ENCODE measurements at places on chromosomes 2 and 18.

GRCh38 chr2:156703642-156704041 lies 267.5 kb downstream of the GPD2 start:
- no peak for DNase-seq

GRCh38 chr2:82650038-82650437 lies 1809.0 kb downstream of the SUCLG1 start:
- no peak for DNase-seq

GRCh38 chr2:200084036-200084435 lies 128.7 kb downstream of the MAIP1 start:
- no peak for DNase-seq

DNA sequence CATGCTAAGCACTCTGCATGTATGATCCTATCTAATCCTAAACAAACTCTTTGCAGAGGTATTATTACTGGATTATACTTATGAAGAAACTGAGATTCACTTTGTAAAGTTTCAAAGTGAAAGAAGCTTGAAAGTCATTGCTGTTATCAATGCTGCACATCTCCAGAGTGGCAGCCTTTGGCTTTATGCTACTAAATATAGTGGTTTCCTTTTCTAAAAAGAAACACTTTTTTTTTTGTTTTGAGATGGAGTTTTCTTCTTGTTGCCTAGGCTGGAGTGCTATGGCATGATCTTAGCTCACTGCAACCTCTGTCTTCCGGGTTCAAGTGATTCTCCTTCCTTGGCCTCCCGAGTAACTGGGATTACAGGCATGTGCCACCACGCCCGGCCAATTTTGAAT lies 114.9 kb upstream of the RAB27B start:
- DNase-seq: no peak

- DNase-seq: no peak
Observed at GRCh38 chr2:79292958-79293315, 133.4 kb upstream of the REG3A start.

GRCh38 chr18:11002796-11003195 lies 146.6 kb downstream of the PIEZO2 start:
- DNase-seq: no peak

- DNase-seq: no peak
Observed at GRCh38 chr2:112706170-112706664, 14.6 kb upstream of the NT5DC4 start.

GRCh38 chr2:64328415-64328722 lies 125.6 kb upstream of the LGALSL start:
- peak; percentile 43 for DNase-seq

DNA sequence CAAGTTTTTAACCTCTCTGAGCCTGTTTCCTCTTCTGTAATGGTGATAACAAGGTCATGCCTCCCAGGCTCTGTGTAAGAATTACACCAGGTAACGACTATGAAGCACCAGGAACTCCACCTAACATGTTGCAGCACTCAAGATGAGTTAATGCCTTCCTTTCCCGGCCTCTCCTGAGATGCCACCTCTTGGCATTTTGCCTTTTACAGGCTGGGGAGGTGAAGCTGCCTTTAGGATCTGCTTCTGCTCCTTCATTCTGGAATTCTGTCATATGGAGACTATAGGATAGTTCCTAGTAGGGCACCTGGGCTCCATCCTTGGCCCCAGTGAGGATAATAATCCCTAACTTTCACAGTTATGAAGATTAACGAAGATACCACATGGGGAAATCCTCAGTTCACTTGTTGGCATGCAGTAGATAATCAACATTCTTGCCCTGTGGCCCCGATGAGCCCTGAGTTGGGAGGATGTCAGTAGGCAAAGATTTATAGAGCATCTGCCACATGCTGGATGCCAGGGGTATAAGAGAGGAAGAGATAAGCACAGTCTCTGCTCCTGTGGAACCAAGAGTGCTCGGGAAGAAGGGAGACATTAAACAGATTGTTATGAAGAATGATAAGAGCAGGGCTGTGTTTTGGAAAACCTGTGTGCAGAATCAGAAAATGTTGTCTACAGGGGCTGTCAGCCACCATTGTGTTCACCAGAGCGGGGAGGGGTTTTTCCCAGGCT lies 43.9 kb upstream of the KCNF1 start:
- no peak for DNase-seq

DNA sequence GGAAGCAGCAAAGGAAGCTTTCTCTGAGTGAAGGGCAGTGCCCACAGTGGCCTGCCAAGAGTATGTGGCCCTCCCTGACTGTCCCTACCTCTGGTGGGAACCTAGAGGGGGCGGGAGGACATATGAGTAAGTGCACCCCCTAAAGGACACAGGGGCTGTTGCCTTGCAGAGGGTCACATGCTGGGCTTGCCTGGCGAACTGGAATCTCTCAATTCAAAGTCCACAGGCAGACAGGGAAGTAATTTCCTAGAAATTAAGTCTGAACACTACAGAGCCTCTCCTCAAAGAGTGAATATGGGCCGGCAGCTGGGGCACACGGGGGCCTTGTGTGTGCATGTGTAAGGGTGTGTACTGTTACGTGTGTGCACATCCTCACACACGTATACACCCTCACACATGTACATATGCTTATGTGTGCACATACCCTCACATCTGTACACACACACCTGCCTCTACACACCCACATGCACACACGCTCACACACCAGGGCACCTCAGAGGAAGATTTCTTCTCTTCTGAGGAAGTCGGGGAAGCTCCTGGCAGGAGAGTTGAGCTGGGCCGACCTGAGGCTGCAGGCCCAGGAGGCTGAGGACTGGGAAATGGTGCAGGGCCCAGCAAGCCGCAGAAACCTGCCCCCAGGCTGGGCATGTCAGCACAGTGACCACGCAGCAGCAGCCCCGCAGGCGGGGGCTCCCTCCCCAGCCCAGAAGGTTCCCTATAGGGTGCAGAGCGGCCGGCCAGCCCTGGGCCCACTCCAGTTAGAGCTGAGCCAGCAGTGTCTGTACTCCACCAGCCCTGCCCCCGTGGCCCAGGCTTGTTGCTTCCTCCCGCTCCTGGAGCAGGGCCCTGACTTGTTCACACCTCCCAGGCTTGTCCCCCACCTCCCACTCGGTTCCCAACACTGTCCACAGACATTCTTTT lies 77.4 kb upstream of the TAF1B start:
- peak; percentile 71 for DNase-seq

- DNase-seq: no peak
Observed at GRCh38 chr2:79627237-79627636, 114.4 kb downstream of the CTNNA2 start.

- no peak for DNase-seq
Observed at GRCh38 chr2:28047681-28048080, 157.2 kb downstream of the BABAM2 start.

DNA sequence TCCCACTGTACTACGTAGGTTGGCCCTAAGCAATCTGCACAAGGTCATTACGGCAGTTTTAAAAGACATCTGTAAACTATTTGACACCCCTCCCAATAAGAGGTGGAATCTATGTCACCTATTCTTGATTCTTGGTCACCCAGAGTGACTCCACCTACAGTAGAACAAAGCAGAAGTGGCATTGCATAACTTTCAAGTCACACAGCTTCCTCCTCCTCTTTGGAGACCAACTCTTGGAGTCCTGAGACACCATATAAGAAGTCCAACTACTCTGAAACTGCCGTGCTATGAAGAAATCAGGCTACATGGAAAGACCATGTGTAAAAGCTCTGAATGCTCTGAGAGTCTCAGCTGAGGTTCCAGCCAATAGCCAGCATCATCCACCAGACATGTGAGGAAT lies 253.5 kb upstream of the CDH20 start:
- no peak for DNase-seq

- DNase-seq: no peak
Observed at GRCh38 chr18:63180971-63181376, 138.6 kb downstream of the BCL2 start.

DNA sequence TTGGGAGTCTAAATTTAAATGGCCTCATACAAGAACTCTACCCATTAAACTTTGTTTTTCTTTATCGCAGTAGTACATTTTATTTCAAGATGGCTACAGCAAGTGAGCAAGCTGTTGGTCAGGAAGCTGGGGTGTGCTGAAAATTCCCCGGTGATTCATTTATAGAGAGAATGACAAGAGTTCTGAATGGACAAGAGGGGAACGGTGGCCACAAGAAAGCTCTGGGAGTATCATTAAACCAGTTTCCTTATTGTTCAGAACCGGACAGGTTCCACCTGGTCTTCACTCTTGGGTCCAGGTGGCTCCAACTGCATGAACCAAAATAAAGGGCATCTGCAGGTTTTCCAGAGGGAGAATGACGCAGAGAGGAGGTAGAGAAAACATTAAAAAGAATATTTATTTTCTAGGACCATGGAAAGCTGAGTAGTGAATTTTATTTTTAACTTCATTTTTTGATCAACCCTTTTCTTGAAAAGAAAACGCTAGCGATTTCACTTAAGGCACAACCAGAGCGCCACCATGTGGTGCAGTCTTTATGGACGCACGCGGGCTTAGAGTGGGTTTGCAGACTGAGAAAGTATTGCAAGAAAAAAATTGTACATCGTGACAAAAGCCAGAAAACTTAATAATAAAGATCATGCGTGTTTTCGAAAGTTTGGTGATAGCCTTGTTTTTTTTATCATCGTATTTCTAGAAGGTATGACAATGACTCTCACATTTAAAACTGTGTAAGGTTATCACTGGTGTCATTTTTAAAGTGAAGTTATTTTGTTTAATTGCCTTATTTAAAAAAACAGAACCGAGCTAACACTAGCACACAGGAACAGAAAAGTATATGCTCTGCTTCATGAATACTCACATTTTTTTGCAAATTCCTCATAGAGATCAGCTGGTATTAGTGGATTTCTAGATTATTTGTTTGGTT lies 97.9 kb upstream of the NOL4 start:
- no peak for DNase-seq

DNA sequence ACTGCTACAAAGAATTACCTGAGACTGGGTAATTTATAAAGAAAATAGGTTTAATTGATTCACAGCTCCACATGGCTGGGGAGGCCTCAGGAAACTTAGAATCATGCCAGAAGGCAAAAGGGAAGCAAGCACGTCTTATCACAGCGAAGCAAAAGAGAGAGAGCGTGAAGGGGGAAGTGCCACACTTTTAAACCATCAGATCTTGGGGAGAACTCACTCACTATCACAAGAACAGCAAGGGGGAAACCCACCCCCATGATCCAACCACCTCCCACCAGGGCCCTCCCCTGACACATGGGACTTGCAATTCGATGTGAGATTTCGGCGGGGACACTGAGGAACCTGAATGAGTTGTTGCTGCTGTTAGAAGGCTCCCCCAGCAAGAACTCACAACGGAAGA lies 220.2 kb upstream of the PIEZO2 start:
- no peak for DNase-seq

DNA sequence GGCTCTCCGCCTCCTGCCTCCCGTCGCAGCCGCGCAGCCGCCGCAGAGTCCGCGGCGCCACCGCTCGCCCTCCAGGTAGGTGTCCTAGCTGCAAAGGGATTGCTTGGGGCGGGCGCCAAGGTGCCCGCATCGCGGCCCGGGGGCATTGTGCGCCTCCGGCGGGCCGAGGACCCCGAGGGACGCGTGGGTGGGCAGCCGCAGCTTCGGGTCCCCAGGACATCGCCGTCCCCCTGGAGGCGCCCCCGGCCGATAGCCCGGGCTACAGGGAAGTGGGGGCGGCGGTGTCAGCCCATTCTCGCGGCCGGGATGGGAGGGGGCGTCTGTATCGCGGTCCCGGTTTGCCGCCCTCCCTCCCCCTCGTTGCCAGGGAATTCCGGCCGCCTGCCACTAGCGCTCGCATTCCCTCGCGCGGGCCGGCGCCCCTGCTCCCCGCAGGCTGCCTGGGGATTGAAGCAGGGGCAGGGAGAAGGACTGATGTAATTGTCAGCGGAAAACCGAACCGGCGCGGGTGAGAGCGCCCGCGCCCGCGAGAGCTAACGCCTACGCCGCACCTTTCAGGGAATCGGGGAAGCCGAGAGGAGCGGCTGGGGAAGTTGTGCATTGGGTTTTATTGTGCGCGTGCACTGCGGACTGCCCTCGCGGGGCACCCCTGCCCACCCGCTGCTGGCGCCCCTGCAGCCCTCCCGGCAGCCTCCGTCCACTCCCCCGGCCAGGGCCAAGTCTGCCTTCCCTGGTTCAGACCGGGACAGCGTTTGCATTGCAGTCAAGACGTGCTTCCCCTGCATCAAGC lies 483 bp downstream of the OSBPL6 start:
- DNase-seq: peak; percentile 64
